ENCODE measurements at places on chromosomes 12 and 14.
A peak's percentile ranks its signal among the peaks of the same experiment; 100 is the strongest.

DNA sequence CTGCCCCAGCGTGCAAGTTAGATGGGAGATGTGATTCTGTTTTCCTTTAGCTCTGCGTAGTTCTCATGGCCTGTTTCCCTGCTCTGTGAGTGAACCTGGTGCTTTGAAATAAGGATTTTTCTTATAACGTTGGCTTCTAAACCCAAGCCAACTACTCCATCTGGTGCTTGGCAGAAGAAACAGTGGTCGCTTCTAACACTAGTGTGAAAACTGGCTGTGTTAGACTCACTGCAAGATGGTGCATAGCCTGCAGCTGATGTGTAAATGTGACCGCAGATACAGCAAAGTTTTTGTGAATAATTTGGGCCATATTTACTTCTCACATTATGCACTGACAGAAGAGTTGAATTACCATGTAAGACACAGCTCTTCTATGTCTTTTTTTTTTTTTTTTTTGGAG lies 12.2 kb downstream of the GTF2H3 start:
- DNase-seq = no peak

GRCh38 chr12:46071335-46071734 lies 81.0 kb upstream of the SCAF11 start:
- no peak for DNase-seq

- DNase-seq = no peak
Observed at GRCh38 chr12:76137606-76138005, 53.1 kb upstream of the NAP1L1 start.

DNA sequence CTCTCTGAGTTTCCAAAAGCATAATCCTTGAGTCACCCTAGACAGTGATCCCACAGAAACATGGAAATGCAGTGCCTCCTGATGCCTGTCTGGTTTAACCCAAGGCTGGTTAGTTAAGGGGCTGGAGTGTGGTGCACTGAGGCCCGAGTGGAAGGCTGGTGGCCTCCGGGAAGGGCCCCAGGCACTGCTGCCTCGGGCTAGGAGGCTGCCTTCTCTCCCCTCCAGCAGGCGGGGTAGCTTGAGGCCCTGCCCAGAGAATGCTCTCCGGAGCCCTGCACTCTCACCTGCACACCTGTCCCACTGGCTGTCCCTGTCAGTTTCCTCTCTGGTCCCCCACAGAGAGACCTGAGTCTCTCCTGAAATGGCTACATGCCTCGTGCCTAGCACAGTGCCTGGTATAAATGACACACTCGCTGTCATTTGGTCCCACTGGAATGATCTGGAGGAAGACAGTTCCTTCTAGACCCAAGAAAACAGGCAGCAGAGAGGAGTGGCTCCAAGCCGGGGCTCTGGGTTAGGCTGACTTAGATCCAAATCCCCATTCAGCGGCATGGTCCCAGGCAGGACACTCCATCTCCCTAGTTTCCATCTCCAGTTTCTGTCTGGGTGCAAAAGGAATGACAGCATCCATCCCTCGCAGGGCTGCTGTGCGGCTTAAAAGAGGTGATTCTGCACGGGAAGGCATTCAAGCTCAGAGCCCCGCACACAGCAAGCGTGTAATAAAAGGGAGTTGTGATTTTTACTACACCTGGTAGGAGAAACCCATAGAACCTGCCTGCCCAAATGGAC lies 54.0 kb downstream of the RBM19 start:
- DNase-seq = no peak

GRCh38 chr12:106839333-106839732 lies 64.9 kb downstream of the RIC8B start:
- no peak for DNase-seq

DNA sequence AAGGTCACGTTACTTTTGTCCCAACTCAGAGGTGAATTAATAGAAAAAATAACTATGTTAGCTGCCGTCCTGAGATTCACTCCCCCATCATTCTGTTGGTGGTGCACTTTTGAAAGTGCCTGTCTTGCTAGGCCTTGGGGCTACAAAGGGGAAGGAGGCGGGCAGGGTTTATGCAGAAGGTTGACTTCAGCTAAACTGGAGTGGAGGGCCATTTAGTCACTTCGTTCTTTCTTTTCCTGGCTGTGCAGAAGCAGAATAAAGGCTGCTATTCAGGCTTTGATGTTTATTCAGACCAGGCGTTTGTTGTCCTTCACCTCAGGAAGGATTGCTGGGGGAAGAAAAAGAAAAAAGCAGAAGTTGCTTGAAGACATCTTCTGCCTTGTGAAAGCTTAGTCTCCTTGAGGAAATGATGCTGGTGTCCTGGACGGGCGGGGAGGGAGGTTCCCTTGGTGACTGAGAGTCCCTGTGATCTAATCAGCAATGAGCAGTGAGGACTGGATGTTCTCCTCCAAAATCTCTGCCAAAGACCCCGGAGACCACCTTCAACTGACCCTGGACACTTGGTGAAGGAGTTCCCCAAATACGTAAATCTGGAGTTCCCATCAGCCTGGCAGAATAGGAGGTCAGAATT lies 4.0 kb downstream of the GLT1D1 start:
- DNase-seq = no peak

GRCh38 chr12:93803424-93803807 lies 126.2 kb downstream of the CRADD start:
- DNase-seq = peak; percentile 80

Measured in common myeloid progenitor, CD34-positive (primary cell).